Right lobe of liver (tissue), 6 donors: ENCODE measurements at places on chromosomes 7 and 10. TPM values are rescaled to one million over a fixed set of nuclear protein-coding genes. Genes with fewer than 3 reads are reported as not detected.

GRCh38 chr7:136039577-136040345 is 62.6 kb upstream of the MTPN start:
- DNase-seq, result no peak

- no peak for DNase-seq
Observed at GRCh38 chr10:33794460-33794859, 460.0 kb upstream of the NRP1 start.

GRCh38 chr7:139471740-139472353 is 11.6 kb downstream of the KLRG2 start:
- no peak for DNase-seq

DNA sequence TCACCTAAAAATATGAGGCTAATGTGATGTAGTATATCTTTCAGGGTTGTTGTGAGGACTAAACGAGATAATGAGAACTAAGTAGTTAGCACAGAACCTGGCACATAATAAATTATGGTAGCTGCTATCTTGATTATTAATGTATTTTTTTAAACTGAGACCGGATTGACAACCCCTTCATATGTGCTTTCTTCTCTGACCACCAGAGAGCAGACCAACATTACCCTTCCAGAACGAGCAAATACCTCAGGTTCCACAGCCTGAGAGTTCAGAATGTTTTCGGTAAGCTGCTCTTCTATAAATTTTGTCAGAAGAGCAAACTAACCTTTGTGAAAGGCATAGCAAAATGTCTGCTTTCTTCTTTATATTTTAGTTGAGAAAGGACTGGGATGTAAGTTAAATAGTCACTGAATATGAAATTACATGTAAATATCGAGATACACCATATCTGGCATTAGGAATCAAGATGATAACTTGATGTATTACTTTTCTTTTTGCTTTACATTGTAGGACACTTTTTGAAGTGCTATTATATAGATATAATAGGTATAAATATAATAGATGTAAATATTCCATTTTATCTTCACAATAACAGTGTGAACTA is 13.6 kb upstream of the BPGM start:
- no peak for DNase-seq

- DNase-seq, result no peak
Observed at GRCh38 chr10:73839276-73839966, 28.0 kb upstream of the NDST2 start.

DNA sequence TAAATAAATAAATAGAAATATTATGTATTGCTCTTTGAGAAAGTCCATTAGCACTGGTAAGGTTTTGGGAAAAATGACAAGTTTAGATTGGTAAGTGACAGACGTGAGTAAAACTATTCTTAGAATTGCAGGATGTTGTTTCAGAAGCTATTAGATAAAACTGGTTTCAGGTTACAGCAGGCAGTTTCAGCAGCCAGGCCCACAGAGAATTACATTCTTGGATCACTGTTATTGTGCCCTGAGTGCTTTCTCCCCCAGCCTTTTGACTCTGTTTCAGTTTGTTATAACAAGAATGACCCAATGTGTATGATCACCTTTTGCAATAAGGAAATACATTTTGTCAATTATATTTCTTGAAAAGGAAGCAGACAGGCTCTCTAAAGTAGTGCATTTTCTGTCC is 86.5 kb downstream of the DKK1 start:
- DNase-seq, result no peak

DNA sequence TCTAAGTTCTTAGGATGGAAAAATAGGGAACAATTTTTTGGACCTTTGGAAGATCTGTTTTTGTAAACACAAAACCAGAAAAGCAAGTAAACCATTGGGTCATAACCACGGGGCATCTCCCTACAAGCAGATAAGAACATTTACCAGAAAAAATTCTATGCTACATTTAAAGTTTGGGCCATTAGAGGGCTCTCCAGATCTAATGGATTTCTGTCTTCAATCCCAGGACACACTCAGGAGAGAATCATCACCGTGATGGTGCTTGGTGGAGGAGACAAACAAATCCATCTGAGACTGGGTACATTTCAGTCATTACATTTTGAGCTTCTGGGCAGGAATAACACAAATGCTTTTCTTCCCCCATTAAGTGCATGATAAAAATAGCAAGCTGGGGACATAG is 178.4 kb upstream of the TARP start:
- no peak for DNase-seq

DNA sequence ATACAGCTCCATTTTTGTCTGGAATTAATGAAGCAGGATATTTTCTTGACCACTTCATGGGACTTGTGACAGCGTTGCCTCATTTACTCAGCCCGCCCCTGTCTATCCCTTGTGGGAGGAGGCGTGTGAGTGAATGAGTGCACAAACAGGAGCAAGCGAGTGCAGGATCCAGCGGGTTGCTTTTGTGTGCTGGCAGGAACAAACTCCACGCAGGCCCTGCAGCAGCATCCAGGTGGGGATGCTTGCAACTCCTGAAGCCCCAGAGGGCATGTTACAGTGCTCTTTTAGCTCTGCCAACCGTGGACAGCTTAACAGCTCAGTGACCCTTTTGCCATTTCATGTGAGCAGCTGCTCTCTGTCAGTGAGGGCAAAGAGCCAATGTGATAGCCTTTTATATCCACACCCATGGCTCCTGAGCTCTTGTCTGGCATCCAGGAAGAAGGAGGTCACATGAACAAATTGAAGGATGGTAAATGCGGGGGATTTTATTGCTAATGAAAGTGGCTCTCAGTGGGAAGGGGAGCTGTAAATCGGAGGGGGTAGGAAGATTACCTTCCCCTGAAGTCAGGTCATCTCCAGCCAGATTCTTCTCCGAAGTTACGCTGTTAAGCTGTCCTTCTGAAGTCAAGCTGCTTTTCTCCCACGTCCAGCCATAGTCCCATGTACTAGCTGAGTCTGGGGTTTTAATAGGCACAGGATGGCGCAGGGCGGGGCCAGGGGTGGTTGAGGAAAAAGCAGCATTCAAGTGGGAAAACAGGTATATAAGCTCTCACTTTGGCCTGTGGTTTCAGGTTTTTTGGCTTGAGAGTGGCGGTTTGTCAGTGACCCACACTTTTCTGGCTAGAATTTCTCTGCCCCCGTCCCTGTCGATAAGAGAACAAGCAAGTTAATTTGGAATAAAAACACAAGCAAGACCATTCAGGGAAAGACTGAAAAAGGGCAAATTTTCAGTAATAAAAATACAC is 714.7 kb upstream of the MBL2 start:
- no peak for DNase-seq

GRCh38 chr7:105664816-105665525 is 83.7 kb upstream of the EFCAB10 start:
- no peak for DNase-seq

DNA sequence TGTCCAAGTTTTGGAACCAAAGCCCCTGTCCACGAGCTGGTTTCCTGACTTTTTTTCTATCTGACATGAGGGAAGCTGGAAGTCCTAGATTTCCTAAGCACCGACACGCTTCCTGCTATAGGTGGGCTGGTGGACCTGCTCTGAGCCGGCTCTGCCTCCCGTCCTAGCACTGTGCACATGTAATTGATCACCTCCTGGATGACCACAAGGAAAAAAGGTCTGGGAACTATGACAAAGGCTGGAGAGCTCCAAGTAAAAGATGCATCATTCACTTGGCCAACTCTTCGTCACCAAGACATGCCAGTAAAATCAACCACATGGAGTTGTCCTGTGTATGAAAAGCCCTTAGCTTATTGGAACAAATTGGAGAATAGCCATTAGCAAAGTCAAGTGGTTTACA is 104.8 kb downstream of the ITIH5 start:
- DNase-seq, result no peak

GRCh38 chr7:92391071-92391470 is 56.2 kb upstream of the GATAD1 start:
- no peak for DNase-seq

- DNase-seq, result no peak
Observed at GRCh38 chr7:138705167-138705566, 4.0 kb upstream of the SVOPL start.

- no peak for DNase-seq
Observed at GRCh38 chr7:85773116-85773728, 586.4 kb upstream of the SEMA3D start.

- DNase-seq, result no peak
Observed at GRCh38 chr10:27714349-27714748, 31.3 kb downstream of the MKX start.

DNA sequence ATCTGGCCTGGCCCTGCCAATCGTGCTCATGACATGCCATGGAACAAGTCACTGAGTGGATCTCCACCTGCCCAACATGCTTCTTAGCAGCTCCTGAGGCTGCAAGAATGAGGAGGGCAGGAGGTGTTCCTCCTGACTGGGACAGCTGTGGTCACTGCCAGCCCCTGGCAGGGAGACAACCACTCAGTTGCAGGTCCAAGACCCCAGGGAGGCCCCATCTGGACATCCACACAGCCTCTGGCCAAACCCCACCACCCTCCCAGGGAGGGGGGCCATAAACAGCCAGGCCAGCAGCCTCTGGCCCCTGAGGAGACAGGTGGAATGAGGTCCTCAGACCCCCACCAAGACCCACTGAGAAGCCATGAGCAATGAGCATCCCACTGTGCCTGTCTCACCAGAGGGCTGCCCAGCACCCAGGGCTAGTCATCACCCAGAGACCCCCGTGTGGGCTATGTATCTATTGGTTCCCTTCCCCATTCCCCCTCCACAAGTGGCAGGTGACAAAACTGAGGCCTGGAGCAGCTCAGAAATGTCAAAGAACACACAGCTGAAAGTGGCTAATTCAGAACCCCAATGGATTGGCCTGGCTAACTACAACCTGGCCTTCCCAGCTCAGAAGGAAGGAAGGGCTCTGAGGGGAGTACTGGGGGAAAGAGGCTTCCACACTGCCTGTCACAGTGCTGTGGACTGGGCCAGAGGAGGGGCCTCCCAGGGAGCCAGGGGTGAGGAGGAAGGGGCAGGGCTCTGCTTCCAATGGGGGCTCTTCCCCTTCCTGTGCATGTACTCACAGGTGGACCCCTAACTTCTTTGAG is 3.0 kb downstream of the GPRIN2 start:
- DNase-seq, result peak; percentile 57

DNA sequence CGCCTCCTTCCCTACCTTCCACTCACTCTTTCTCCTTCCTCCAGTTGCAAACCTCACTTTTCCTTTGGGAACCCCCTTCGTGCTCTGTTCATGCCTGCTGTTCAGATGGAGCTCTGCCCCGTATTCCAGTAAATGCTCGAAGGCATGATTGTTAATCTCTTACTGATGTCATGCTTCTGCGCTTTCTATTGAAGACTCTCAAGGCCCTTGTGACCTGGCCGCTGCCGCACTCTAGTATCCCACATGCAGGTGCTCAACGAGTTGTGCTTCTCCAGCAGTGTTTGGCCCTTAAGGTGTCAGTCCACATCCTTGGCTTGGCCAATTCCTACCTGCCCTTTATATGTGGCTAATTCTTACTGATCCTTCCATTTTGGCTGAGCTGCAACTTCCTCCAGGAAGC is 158.6 kb downstream of the ADAM12 start:
- no peak for DNase-seq

DNA sequence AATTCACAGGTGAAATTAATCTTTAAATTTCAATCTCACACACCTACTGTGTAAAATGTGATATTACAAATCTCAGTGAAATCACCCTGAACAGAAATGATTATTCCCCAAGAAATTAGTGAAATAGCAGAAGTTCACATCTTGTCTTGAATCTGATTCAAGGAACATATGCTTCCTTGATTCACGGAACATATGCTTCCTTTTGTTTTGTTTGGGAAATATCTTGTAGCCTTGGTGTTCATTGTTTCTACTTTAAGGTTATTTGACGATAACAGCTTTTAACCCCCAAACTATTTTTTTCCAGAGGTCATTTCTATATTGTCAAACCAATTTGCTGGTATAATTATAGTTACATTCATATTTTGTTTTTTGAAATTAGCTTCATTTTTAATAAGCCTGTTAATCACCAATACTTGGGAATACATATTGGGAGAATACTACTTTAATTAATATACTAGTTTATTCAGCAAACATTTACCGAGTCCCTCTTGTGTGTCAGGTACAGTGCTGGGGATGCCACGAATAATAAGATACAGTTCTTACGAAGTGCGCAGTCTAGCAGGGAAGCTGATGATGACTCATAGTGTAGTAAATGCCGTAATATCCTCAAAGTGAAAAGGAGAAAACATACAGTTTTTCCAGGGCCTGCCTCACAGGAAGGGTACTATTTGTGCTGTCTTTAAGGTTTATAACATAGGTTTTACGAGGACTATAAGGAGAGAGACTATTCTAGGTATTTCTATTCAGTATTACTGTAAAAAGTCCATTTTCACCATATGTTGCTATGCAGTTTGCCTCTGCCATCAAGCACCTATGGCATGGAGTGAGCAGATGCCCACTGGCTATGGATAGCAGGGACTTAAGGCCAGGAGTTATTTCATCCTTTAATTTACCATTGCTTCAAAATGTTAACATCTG is 32.5 kb downstream of the PRKAR2B start:
- no peak for DNase-seq

DNA sequence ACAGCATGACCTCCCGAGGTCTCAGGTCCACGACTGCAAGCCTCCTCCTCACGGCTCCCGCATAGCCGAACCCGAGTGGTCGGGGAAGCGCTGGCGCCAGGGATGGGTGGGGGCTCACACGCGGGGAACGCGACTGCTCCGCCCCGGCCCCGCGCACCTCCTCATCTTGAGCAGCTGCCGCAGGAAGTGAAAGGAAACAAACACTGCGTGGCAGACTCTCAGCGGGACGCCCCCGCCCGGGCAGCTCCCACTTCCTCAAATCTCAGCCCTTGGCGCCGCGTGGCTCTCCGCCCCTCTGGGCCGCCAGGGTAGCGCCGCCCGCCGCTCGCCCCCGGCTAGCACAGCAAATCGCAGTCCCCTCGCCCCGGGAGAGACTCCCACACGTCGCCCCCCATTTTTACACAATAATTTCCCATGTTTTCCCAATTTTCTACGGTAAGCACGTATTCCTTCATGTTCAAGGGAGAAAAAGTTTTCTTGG is at the start of gene TMEM243:
TMEM243 (minus strand) TSS at position 188 of the 481 bp plus-strand sequence. CDS start 229 bp downstream, outside the sequence.
- DNase-seq, result peak; percentile 86

DNA sequence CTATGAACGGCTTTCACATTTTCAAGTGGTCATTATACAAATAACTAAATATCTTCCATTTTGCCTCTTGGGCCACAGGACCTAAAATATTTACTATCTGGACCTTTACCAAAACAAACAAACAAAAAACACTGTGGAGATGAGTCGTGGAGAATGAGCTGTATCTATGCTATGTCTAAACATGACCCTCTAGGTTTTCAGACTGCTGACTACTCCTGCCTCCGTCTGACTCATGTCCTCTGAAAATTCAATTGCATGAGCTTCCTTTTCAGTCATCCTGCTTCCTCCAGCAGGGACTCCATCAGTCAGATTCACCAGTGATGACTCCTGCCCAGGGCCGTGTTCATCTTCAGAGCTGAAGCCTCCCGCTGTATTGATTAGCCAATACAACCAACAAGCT is 96.8 kb downstream of the COL28A1 start:
- DNase-seq, result peak; percentile 35

The NYAP1 gene
- total RNA-seq, result 0.06 TPM

The CRYGN gene
- not detected for total RNA-seq

The BICC1 gene
- total RNA-seq, result 2.9 TPM

The TRPV5 gene
- not detected for total RNA-seq

The GPR15LG gene
- not detected for total RNA-seq

The LLCFC1 gene
- total RNA-seq, result not detected

The OR9A2 gene
- not detected for total RNA-seq
